ENCODE measurements at places on chromosomes 3 and 15. TPM values are rescaled to one million over a fixed set of nuclear protein-coding genes. Genes with fewer than 3 reads are reported as not detected.

Gene ARNT2
- 6.9 TPM for total RNA-seq

Gene CYP11A1
- 0.21 TPM for total RNA-seq

Gene CAMK2N2
- total RNA-seq: not detected

Gene ELP6
- total RNA-seq: 17.8 TPM

Gene PTPN23
- 18.8 TPM for total RNA-seq

All from tongue (tissue), 3 donors.